ENCODE measurements at places on chromosomes 7 and 10.

DNA sequence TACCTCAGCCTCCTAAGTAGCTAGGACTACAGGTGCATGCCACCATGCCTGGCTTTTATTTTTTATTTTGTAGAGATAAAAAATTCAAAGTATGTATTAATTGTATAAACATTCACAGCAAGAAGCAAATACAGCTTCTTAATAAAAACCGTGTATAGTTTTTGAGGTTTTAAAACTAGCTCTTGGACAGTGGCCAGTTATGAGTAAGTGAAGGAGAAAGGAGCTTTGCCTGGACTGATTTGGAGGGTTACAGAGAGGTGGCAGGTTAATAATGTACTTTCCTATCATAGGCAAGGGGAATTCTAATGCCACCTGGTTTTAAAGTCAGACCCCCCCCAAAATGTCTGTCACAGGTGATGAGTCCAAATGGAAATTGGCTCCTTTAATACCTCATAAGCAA, 43.4 kb downstream of the ZNRF2 start:
- DNase-seq, result no peak

DNA sequence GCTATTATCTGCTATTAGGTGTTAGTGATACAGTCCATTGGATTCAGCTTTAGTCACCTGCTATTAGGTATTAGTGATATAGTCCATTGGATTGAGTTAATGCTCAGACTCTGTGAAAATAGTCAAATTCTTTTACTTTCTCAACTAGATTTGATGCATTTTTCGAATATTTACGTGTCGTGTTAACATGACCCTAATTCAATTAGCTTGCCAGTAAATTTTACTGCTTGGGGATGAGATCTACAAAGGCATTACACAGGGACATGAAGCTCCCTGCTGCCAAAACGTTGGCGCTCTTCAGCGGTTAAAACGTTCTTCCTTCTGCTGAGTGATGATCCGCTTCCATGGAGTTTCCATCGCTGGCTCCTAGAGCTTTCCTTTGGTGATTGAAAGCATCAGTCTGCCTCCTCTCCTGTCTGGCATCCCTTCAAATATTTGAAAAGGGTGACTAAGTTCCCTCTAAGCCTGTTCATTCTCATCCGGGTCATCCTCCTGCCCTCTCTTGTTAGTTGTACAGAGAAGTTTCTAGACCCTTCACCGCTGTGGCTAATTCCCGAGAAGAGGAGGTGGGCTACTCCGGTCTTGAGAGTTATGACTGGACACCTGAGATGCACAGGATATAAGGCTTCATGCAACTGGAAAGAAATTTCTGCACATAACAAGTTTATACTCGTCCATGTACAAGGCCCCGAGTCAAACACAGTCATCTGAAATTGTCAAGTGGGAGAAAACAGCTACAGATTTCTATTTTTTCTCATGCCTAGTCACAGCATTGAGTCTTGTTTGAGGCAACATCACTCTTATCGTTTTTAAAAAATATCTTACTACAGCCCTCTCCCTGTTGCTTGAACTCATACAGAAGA, 254.0 kb downstream of the KLF6 start:
- DNase-seq, result no peak

DNA sequence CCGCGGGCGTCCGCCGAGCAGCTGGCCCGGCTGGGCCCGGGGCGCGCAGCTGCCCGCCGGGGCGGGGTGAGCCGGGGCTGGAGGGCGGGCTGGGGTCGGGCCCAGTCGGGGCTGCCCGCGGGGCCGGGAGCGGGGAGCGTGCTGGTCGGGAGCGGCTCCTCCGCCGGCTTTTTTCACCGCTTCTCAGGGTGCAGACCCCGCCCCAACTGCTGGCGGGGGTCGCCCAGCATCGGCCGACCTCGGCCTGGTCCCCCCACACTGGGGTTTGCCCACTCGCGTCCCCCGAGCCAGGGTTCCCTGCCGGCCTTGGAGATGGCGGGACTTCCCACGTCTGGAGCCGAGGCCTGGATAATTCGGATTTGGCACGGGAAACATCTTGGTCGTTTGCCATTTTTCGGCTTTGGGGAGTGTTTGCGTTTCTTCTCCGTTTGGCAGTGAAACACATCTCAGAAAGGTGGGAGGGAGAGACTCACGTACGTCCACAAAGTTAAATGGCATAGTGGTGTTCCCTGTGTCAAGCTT, 432 bp downstream of the TMEM248 start:
- no peak for DNase-seq

GRCh38 chr10:61760943-61761824, 98.5 kb downstream of the CABCOCO1 start:
- no peak for DNase-seq

- DNase-seq, result no peak
Observed at GRCh38 chr7:24052572-24053260, 231.3 kb upstream of the NPY start.

GRCh38 chr7:4143511-4144171, 538.5 kb upstream of the FOXK1 start:
- no peak for DNase-seq

- no peak for DNase-seq
Observed at GRCh38 chr10:54284526-54285193, 516.4 kb downstream of the PCDH15 start.

DNA sequence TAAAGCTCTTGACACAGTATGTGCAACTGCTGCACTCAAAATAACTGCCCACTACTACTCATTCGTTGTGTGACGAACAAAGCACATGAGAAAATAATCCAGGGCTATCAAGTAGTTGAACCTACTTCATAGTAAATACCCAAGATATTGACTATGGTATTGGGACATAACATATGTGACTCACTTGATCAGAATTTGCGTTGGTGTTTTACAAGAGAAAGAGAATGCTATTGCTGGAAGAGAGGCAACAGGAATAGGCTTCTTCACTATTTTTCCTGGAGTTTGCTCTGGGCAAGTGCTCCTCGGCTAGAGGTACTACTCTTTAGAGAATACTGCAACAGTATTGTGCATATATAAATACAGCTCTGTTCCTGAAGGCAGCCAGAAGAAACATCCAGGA, 2.5 kb downstream of the DGKB start:
- DNase-seq, result no peak

DNA sequence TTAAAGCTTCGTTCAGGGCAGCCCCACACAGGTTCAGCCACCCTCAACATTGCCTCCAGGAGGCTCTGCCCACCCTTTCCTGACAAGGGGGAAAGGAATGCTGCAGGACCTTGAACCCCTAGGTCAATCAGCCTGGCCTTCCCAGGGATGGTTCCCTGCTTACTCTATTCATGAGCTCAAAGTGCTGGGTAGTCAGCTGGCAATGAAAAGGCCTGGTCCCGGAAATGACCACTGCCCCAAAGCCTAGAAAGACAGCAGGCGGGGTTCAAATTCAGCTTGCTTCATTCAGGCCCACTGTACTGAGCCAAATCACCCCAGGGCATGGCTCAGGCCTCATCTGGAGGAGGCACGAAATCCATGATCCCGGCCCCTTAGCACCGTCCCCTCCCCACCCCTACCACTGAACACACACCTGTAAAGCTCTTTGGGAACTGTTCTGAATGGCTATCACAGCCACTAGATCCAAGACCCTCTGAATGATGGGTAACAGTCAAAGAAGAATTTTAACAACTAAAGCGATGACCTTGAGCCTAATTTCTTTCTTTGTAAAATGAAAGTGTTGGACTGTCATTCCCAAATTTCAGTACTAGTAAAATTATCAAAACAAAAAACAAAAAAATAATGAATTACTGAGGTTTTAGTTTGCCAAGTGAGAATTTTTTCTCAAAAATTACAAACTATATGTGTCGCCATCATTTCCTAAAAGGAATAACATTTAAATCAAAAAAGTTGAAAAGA, 1.0 kb downstream of the URGCP start:
- no peak for DNase-seq

- DNase-seq, result no peak
Observed at GRCh38 chr10:3750006-3750816, 34.8 kb downstream of the KLF6 start.

GRCh38 chr7:155922067-155922816, 110.0 kb upstream of the SHH start:
- no peak for DNase-seq

GRCh38 chr10:52652431-52653262, 119.9 kb downstream of the MBL2 start:
- DNase-seq, result no peak

GRCh38 chr7:70237831-70238575, 639.7 kb downstream of the AUTS2 start:
- DNase-seq, result no peak

DNA sequence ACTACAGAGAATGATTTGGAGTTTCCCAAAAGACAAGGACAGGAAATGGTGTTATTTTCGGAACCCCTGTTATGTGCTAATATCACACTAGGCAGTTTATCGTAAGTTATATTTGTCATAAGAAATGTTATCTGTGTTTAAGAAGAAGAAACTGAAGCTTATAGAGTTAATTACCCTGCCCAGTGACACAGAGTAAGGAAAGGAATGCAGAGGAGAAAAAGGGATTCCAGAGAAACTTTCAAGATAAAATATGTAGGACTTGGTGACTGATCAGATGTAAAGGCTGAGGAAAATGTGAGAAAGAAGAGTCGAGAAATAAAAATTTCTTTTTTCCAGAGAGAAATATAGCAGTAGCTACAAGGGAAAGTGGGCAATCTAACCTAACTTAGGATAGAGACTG, 63.5 kb upstream of the ZNF746 start:
- DNase-seq, result no peak

Measured in stimulated activated CD4-positive, alpha-beta T cell treated with anti-CD3 and anti-CD28 coated beads, TNF-alpha, amount 100 ng/mL, for 1 hour (primary cell).